ENCODE measurements at places on chromosomes 3 and 15.

DNA sequence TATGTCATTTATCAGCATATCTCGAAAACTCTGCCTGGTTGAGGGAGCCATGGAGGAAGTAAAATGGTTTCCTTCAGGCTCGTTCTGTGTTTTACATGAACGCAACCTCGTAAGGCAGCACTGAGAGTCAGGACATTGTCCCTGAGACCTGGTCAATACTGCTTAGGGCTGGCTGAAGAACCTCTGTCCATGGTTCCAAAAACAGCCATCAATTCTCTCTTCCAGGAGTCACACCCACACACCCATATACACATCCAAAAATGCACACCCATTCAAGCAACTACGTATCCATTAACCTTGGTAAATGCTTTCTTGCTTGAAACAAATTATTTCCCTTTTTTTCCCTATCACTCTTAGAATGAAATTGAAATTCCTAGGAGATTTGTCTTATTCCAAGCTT, 91.0 kb upstream of the CHL1 start:
- no peak for DNase-seq

GRCh38 chr3:147793841-147794240, 384.7 kb downstream of the ZIC1 start:
- DNase-seq = no peak

DNA sequence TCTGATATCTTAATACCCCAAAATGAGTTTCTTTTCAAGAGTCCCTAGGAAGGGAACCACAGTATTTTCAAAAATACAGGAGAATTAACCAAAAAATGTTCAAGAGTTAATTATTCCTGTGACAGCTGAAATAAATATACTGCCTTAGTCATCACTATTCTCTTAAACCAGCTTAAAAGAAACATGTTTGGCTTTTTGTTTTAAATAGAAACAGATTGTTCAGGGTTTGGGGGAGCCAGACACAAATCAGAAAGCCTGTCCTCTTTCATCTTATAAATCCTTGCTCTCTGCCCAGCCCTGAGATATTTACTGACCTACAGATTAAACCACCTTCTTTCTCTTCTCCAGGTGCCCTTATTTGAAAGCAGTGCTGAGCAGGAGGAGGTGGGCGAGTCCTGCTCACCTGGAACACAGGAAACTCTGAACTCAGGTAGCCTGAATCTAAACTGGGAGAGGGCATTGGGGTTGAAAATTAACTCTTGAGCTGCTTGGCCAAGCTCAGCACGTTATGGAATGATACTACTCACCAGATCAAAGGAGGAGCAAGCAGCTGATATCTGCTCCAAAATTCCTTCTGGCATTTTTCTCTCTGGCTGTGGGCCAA, 84.1 kb upstream of the SPRED1 start:
- DNase-seq = no peak

- no peak for DNase-seq
These were observed 283.6 kb downstream of the UACA start for GRCh38 chr15:70479785-70480184.

- DNase-seq = no peak
These were observed 118.0 kb downstream of the TPRA1 start for GRCh38 chr3:127472506-127472905.

DNA sequence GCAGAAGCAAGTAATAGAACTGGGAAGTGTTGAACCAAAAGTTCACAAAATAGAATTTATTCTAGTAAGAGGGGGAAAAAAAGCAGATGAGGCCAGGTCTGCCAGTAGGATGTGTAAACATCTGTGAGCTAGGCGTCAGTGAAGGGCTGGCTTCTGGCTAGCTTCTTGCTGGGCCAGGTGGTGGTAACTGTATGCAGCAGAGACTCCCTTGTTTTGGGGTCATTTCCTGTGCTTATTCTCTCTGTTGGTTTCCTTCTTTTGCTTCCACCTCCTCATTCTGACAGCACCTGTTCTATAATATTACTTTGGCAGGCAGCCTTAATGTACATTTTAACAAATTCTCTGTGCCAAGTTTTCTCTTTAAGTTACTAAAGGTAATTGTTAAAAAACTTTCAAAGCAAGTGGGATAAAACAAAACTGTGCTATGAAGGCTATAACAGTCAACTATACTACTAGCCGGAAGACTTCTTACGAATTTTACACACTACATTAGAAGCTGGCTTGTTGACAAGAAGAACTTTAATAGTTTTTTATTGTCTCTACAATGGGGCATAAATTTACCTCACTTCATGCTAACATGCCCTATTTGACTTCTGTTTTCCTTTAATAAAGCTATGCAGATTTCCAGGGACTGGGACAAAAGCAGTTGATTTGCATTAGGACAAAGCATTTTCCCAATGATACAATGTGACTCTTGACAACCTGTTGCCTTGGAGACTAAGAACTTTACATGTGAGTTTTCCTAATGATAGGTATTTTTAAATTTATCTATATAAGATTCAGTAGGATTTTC, 318.8 kb upstream of the NAALADL2 start:
- no peak for DNase-seq

DNA sequence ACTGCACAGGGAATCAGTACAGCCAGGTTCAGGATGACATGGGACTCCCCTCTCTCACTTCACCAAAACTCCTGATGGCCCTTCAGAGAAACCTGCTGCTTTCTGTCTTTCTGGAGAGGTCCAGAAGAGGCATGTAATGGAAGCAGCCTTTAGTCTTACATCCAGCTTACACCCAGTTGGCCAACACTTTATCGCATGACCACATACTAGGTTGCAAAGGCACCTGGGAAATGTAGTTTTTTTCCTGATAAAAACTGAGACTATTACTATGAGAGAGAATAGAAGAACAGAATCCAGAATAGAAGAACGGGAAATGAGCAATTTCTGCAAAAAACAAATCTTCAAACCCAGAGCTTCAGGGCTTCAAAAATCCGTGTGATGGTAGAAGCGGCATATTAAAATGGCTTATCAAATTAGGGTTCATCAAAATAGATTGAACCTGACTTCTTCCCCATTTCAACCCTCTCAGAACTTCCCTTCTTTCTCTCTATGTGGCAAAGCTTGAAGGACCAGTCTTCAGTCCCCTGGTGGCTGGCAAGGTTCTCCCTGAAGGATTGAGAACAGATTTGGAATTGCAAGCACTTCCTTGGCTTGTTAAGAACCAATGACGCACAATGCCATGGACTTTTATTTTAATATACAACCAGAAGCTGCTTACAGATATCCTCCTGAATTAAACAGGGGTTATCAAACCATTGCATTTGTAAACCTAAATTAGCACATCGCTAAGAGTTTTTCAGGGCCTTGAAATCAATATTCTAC, 34.4 kb downstream of the CORO2B start:
- DNase-seq = no peak

DNA sequence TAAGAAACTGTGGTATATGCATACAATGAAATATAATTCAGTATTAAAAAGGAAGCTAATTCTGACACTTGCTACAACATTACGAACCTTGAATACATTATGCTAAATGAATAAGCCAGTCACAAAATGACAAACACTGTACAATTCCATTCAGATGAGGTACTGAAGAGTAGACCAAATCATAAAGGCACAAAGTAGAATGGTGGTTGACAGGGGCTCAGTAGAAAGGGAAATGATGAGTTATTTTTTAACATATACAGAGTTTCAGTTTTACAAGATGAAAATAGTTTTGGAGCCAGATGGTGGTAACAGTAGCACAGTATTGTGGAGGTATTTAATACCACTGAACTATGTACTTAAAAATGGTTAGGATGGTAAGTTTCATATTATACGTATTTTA, 254.6 kb upstream of the RBMS3 start:
- no peak for DNase-seq

- no peak for DNase-seq
These were observed 167.4 kb upstream of the CTDSPL start for GRCh38 chr3:37694284-37694675.

DNA sequence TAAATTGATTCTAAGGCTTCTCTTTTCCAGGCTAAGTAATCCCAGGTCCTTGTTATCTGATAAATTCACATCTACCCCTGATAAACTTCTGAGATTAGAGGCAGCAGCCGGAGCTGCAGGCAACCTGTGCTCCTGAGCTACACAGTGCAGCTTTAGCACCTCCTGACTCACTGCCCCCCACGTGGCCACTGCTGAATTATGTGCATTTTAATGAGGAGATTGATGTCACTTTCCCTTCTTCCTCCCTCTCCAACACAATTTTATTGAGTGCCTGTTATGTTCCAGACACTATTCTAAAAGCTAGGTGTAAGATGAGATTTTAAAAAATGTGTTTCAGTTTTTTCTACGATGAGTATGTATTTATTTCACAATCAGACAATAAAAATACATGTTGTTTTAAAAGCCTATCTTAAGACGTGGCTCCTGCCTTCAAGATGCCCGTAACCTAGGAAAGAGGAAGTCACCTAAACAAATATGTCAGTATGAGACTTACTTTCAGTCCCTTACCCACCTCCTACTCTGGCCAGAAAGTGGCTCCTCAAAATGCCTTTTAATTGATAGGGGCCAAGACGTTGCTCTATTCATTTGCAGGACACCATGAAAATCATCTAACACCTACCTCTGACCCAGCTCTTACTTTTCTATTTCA, 161.5 kb upstream of the PFN2 start:
- no peak for DNase-seq

GRCh38 chr15:58285921-58286278, 145.9 kb upstream of the LIPC start:
- no peak for DNase-seq

GRCh38 chr3:133828576-133829309, 23.1 kb downstream of the SRPRB start:
- DNase-seq = no peak

GRCh38 chr15:82871358-82871757, 61.9 kb downstream of the WHAMM start:
- no peak for DNase-seq

- no peak for DNase-seq
These were observed 210.5 kb downstream of the GABRB3 start for GRCh38 chr15:26562336-26562735.

DNA sequence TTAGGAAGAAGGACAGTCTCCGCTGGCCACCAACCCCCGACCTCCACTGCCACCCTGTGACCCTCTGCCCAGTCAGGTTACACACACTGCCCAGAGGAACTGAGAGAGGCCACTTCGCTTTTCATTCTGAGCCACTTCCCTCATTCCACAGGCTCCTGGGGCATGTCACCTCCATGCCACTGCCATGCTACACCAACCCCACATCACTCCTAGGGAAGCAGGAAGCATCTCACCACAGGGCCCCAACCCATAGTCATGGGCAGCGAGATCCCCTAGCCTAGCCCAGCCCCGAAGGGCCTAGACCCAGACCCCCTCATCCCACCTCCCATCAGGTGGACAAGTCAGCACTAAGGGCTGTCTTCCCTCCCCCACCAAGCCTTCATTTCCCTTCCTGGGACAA, 1.4 kb downstream of the PLCB2 start:
- DNase-seq = no peak

DNA sequence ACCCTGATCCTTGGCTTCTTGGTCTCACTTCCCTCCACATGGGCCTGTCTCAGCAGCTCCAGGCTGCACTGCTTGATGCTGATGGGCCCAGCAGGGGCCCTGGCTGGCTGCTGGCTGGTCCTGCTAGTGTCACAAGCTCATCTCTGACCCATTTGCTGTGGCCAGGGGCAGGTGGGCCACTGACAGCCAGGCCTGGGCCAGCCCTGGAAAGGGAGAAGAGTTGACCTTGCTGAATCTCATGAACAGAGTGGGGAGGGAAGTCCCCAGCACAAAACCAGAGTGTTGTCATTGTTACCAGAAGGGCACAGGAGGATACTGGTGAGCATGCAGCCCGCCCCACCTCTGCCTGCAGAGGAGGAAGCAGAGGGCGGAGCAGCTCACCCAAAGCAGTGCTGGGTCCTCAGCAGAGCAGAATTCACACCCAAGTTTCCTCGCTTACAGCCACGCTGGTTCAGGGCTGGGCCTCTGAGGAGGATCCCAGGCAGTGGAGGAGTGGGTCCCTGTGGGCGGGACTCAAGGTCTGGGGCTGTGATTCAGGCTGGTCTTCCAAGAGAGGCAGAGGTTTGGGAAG, 7.6 kb upstream of the KLF15 start:
- no peak for DNase-seq

GRCh38 chr3:50435371-50436113, 67.9 kb downstream of the CACNA2D2 start:
- no peak for DNase-seq

GRCh38 chr3:100992231-100993012, 799 bp downstream of the ABI3BP start:
- DNase-seq = no peak

DNA sequence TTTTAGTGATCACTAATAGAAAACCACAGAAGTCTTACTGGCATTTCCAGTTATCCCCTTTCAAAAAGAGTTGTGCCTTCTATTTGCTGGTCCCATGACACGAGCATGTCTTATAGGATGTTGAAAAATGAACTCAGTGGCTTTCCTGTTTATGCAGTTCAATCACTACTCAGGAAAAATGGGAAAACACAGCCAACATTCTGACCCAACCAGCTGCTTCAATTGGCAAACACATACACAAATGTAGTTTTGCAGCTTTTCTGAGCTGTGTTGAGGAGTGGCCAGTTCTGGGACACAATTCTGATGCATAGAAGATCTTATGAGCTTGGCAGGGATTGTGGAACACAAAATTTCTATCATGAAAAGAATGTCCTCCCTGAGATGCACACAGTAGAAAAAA, 40.3 kb downstream of the FSTL1 start:
- no peak for DNase-seq

- DNase-seq = no peak
These were observed 67.5 kb downstream of the TMEM39A start for GRCh38 chr3:119395923-119396358.

GRCh38 chr3:74501007-74501406, 113.5 kb downstream of the CNTN3 start:
- DNase-seq = no peak

DNA sequence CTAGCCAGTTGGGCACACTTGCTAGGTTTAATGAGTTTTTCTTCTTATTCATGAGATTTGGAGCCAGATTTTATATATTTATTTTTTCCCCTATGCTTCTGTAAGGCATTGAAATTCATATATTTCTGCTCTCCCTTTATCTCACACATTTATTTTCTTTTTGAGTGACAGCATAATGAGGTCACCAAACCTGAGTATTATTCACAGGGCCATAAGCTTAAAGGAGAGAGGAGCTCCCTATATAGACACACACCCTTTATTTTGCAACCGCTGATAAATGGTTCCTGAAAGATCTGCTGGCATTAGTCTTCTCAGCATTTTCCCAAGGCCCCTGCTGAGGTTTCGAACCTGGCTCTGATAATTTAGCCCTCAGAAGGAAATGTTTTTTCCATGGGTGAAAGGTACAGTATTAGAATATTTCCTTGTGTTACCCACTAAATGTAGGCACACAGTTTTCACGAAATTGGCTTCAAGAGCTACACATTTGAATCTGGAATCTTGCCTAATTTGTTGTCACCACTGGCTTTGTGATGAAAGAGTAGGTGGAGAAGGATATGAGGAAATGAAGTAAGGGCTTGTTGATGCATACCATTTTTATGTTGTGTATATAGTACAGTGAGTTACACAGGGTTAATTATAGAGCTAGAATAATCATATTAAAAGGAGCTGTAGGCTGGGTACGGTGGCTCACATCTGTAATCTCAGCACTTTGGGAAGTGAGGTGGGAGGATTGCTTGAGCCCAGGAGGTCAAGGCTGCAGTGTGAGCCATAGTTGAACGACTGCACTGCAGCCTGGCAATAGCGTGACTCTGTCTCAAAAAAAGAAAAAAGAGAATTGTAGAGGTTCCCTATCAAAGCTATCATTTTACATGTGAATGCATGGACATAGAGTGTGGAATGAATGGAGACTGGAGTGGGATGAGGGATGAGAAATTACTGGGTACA, 6.5 kb downstream of the KLHL18 start:
- DNase-seq = no peak

GRCh38 chr15:67991706-67992105, 62.4 kb upstream of the PIAS1 start:
- DNase-seq = no peak

- no peak for DNase-seq
These were observed 60.3 kb downstream of the LSM3 start for GRCh38 chr3:14238930-14239329.

Measured in activated CD8-positive, alpha-beta memory T cell treated with anti-CD3 and anti-CD28 coated beads for 1 hour (primary cell).